ENCODE measurements at places on chromosomes 13 and 19.

DNA sequence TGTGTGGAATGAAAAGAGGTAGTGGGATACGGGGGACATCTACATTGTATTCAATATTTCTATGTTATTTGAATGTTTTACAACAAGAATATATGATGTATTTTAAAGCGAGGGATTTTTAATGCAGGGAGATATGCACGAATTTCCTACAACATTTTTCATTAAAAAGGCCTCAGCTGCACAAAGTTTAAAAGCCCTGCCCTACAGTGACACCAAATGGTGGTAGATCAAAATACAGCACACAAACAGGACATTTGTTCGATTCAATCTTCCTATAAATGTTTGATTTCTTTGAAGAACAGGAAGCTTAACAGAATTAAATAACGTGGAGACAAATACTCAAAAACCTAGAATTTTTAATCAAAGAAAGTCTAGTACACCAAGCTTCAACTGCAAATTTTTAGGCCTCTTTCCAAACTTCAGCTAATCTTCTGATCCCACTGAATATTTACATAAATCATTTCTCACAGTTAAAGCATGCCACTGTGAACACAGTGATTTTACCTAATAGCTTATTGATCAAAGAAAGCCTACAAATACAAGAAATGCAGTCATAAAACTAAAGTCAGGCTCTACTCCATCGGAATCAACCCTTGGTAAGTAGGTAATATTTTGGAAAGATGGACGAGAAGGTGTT lies 257.2 kb downstream of the DIAPH3 start:
- DNase-seq: no peak

DNA sequence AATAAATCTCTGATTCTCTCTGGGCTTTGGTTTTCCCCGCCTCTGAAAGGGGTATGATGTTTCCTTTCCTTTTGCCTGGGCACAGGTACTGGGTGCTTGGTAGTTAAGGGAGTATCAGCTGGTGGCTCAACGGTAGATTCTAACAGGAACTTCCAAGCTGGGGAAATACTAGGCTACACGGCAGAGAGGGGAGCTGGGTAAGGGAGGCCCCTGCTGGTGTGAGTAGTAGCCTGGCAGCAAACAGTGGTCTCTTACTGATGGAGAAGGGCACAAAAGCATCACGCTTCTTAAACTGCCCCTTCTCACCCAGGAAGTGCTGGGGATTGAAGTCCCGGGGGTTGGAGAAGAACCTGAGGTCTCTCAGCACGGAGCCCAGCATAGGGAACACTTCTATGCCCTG lies 26.9 kb upstream of the CYP2A7 start:
- no peak for DNase-seq

DNA sequence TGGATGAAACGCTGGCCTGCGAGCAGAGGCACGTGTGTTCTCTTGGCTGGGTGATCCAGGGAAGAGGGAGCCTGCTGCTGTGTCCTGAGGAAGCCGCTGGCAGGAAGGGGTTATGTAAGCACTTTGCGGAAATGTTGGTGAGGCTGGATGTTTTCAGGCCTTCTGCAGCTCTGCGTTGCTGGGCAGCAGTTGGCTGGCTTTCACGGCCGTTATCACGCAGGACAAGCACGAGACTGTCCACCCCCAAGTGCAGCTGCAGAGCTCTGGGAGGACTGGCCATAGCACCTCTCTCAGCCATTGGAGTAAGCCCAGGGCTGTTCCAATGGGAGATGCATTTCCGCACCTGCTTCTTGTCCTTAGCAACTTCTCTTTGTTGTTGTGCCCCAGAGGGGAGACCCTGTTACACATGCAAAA lies 146.9 kb upstream of the SOX21 start:
- DNase-seq: no peak

DNA sequence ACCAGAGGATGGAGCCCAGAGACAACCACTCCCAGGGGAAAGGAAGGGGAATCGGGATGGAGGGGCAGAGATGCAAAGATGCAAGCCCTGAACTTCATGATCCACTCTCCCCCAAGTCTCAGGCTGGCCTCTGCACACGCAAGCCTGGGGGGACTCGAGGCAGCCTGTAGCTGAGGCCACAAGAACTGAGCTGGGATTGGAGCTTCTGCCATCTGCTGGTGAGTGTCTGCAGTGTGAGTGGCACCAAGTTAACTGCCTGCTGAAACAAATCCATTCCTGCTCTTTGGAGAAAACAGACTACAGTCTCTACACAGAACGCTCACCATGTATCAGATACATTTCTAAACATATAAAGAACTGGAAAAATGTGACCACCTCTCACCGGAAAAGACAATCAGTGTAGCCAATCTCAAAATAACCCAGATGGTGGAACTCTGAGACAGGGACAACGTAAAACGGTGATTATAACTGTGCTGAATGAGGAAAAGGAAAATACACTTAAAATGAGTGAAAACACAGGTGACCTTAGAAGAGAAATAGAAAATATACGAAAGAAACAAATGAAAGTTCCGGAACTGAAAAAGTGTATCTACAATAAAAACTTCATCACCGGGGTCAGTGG lies 62.1 kb downstream of the KLF2 start:
- DNase-seq: no peak

DNA sequence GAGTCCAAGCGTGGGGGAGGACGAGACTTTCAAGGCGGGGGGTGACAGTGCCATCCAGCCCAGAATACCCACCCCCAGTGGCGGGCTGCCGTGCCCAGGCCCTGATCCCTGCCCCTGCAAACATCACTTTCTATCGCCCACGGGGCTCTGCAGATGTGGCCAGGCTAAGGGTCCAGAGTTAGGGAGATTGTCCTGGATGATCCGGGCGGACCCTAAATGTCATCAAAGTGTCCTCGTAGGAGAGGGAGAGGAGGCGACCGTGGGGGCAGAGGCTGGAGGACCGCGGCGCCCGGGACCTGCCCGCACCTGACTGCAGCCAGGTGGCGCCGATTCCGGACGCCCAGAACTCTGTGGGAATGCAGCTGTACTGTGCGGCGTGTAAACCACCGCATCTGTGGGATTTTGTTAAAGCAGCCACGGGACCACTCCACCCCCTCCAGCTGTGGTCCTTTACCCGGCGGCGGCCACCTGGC lies 32.4 kb downstream of the GJA3 start:
- DNase-seq: no peak

- no peak for DNase-seq
These were observed 50.6 kb downstream of the HSPH1 start for GRCh38 chr13:31111136-31111535.

Measured in stimulated activated CD8-positive, alpha-beta memory T cell treated with anti-CD3 and anti-CD28 coated beads, Interleukin-7, amount 100 ng/mL, for 1 hour (primary cell).